ENCODE measurements at places on chromosomes 5 and 9.

DNA sequence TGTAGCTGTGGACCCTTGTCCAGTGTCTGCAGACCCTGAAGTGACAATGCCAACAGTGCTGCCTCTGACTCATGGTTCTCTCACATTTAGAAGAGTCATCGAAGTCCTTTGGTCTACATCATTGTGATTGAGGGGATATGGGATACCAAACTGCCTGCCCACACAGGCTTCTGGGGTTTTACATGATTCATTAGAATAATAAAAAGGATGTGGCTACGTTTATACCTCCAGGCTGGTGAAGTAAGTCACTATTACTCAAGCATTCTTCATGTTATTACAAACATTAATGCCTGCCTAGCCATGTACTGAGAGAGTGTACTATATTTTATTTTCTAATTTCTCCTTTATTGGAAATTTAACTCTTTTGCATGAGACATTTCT is 365.7 kb downstream of the SPATA31D1 start:
- DNase-seq: no peak

- DNase-seq: no peak
Observed at GRCh38 chr5:68066277-68066955, 149.1 kb upstream of the PIK3R1 start.

DNA sequence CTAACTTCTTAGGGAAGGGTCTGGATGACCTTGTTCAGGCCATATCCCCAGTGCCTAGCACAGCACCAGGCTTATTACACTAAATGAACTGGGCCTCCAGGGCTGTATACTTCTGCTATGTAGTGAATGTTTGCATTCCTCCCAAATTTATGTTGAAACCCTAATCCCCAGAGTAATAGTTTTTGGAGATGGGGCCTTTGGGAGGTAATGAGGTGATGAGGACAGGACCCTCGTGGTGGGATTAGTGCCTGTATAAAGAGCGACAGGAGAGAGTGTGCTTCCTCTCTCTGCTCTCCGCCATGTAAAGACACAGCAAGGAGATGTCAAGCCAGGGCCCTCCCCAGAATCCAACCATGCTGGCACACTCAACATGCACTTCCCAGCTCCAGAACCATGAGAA is 148.3 kb downstream of the SEC61B start:
- DNase-seq: no peak

DNA sequence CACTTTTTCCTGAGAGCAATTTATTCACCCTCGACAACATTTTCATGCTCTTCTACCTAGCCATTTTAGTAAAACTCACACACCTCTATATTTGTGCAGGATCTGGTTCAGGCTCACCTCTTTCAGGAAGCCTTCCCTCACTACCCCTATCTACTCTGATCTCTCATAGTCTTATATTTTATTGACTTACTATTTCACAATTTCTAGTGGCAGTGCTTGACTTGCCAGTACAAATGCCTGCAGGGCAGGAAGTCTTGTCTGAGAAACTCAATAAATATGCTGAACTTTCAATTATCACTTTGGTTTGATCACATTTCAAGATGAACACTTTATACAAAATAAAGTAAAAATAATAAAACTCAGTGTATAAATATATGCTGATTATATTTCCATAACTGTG is 226.8 kb downstream of the CETN3 start:
- DNase-seq: no peak

DNA sequence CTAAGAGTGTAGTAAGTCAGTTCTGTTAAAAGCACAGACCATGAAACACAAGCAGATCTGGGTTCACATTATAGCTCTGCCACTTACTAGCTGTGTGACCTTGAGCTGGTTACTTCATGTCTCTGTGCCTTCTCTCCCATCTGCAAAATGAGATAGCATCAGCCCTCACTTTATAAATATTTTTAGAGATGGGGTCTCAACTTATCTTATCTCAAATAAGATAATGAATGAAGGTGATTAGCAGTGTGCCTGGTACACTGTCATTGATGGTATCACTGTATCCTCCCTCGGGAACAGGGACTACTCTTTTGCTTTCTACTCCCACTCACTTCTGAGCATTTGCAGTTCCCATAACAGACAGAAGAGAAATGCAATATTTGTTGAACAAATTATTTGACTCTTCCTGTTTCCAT is 52.4 kb downstream of the GALNT10 start:
- DNase-seq: peak; percentile 4
